H4 (cell line): ENCODE measurements at places on chromosomes 1 and 21. TPM values are rescaled to one million over a fixed set of nuclear protein-coding genes. Genes with fewer than 3 reads are reported as not detected.

DNA sequence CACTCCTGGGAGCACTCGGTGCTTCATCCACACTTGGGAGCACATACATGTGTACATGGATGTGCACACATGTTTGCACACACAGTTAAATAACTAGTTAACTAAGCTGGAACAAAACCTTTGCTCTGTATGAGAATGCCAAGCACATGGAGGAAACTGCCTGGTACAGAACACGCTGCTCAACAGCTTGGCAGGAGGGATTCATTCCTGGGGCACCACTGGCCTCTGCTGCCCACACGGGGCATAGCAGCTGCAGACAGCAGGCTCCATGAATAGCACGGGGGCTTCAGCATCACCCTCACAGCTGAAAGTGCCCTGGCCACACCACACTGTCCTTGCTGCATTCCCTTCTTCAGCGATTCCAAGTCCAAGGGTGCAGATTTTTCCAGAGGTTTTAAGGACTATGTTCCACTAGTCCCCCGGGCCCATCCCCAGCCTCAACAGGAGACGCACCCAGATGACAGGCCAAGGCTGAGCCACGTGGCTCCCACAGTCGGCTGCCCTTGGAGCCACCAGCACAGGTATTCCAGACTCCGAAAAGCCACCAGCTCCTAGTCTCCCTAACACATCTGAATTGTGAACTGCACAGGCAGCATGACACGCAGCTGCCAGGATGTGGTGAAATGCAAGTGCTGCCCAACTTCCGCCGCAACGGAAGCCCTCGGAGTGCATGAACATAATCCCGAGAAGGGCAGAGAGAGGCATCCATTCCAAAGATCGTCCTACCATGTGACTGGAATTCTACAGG, 16.9 kb downstream of the NPHP4 start:
- DNase-seq = no peak

- DNase-seq = no peak
Measured at GRCh38 chr1:2232255-2232915, 4.3 kb downstream of the SKI start.

DNA sequence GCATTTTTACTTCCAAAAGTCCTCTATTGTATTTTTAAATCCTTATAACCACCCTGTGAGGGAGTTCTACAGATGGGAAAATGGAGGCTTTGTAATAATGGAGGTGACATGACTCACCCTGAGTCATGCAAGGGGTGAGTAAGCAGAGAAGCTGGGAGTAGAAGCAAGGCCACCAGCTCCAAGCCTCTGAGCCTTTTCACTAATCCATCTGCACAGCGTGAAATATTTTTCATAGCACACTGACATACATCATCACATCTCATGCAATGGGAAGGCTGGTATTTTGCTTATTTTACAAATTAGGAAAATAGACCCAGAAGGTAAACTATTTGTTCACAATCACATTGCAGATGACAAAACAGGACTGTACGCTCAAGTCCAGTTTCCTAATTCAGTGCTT, 96.9 kb downstream of the KCNH1 start:
- DNase-seq = peak; percentile 90

DNA sequence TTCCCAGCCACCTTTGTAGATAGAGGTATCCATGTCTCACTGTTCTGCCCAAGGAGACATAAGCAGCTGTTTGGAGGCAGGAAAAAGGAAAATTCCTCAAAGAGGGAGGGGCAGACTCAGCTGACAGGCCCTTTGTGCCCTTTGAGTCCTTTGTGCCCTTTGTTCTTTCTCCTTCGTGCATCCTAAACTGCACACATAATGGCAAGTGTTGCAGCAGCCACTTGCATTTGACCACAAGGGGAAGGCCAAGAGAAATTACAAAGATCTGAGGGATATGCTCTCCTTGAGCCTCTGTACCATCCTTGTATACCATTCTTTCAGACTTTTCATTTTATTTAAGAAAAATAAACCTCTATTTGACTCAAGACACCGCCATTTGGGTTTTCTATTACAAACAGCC, 71.8 kb upstream of the PKN2 start:
- no peak for DNase-seq

GRCh38 chr1:221543529-221544120, 198.3 kb downstream of the DUSP10 start:
- peak; percentile 21 for DNase-seq

DNA sequence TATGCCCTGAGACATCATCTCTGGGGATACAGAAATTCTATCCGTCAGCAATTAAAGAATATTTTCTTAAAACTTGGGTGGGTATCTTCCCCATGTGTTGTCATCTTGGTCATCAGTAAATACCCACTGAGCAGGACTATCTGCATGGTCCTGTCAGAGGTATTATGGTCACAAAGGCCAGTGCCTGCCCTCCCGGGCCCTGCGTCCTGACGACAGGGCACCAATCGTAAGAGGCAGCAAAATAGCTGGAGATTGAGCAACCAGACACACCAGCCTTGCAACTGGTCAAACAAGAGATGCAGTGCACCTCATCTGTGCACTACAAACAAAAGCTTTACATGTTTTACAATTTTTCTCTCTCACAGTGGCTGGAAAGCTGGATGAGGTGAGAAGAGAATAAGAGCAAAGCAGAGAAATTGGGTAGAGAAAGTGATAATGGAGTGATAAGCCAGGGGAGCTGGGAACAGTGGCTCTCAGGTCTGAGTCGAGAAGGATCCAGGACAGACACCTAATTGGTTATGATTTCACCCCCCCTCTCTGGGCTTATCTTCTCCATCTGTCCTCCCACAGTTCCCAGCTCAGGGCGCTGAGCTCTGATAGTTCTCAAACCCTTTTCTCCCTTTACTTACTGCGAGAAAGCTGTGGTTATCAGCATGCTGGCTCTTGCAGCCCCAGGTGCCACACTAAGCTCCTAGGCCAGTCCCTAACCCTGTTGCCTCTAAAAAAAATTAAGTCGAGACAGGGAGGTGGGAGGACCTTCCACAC, 8.8 kb upstream of the SRP9 start:
- DNase-seq = no peak

- DNase-seq = no peak
Measured at GRCh38 chr1:42891465-42892138, 45.2 kb downstream of the ZNF691 start.

Gene CYP4A11
- not detected in 2 replicates for total RNA-seq
